ENCODE measurements at places on chromosomes 7 and 10.
A peak's percentile ranks its signal among the peaks of the same experiment; 100 is the strongest.

DNA sequence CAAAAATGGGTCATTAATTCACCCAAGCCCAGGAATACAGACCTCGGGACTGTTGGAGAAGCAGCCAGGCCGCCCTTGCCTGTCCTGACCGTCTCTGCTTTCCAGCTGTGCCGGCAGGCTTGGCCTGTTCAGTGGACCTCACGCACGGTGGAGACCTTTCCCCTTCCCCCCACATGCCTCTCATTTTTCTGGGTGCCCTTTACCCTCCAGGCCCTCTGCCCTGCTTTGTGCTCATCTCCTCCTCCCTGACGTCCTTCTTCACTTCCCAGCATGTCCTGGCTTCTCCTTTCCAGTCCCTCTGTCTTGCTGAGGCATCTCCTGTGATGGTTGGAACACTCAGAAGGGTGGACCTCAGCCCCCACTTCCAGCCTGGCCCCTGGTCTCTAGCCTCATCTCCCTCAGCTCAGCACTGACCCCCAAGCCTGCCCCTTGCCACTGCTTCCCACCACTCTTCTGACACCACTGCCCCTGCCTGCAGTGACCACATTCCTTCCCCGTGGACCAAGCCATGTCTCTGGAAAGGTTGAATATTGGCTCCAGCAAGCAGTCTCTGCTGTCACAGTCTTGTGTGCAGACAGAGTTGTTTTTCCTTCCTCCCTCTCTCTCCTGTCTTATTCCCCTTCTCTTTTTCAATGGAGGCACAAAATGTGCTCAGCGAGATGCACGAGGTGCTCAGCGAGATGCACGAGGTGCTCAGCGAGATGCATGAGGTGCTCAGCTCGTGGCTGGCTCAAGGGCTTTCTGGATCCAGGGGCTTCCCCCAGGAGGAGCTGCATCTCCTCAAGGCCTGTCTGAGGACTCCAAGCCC, 14.9 kb downstream of the BAG3 start:
- DNase-seq, result no peak

DNA sequence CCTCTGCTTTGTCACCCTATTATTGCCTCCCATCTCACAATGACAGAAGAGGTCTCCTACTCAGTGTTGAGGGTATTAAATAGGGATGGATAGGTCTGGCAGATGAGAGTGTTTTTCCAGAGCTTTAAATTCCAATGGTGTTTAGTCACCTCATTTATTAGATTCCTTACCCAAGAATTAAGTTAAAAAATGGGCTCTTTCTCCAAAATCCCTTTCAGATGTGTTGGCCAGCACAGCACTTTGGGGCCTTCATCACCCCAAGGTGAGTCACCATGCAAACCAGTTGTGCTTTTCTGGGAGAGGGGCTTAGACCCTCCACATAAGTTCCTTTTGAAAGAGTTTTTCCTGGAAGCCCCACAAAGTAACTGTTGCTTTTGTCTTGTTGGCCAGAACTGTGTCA, 78.4 kb downstream of the CYP26A1 start:
- no peak for DNase-seq

- DNase-seq, result peak; percentile 72
Measured at GRCh38 chr7:64951250-64951848, 39.5 kb downstream of the ZNF117 start.

- DNase-seq, result no peak
Measured at GRCh38 chr7:138138244-138138643, 62.0 kb downstream of the AKR1D1 start.

DNA sequence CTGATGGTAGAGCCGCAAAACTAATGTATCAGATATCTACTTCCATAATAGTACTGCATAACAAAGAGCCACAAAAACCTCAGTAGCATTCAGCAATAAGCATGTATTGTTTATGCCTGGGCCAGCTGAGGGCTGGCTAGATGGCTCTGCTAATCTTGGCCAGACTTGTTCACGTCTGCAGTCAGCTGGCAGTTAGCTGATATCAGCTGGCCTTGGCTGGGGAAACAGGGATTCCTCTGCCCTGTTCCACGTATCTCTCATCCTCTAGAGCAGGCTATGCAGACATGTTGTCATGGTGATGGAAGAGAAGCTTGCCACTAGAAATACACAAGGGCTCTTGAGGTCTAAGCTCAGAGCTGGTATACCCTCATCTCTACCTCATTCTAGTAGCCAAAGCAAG, 62.9 kb downstream of the GRM8 start:
- DNase-seq, result no peak

DNA sequence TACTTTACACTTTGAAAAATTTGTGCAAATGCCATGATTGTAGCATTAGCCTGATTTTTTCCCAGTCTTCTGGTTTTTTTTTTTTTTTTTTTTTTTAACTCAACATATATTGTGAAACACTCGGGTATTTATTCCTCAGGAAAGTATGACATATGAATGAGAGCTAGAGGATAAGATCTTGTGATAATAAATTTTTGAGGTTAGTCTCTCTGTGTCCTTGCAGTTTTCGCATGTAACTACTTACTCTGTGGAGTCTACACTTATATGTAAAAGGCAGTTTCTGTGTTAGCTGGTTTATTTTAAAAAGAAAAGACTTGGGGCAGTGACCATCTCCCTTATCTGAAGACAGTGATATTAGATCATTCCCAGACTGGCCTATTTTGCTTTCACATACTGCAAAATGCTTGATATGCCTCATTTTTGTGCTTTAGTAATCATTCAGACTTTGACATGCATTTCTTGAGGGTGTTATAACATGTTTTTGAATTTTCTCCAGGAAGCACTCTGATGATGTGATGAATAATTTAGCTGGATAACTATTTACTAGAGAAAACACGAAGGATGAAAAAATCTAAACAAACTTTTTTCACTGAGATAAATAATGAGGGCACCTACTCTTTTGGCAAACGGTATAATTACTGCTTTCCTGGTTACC, 371.0 kb downstream of the NRG3 start:
- no peak for DNase-seq

- no peak for DNase-seq
Measured at GRCh38 chr7:98910427-98910826, 32.1 kb downstream of the TRRAP start.
